ENCODE measurements at places on chromosomes 1 and 21.

DNA sequence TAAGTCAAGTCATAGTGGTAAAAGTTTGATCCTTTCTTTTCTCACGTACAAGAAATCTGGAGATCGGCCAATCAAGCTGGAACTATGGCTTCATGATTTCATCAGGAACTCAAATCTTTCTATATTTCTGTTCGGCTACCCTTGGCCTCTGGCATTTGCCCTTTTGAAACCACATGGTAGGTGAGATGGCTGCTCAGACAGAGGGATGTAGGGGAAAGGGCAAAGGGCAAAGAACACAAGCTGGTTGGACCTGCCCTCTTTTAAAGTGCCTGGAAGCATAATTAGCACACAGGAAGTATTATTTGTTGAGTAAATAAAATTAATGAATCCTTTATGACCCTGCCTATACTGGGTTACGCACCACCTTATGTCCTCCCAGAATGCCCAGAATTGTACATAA is 11.5 kb upstream of the RGS1 start:
- no peak for DNase-seq

GRCh38 chr1:175193527-175193910 is 943 bp upstream of the KIAA0040 start:
- no peak for DNase-seq

- no peak for DNase-seq
Measured at GRCh38 chr1:3943806-3944577, 43.9 kb upstream of the C1orf174 start.

DNA sequence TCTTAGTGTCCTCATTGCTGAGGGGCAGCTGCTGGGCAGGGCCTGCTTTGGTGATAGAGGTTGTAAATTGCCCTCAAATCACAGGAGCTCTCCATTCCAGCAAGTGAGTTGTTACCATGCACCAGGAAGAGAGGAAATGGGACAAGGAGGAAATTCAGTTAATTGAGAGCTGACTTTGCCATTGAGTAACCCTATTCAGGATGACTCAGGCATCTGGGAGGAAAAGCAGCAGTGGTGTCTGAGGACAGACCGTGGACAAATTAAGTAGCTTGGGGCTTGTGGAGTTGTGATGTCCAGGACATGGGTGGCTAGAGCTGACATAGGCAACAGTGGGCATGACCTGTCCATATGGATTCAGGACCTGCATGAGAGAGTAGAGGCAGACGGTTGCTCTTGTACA is 5.9 kb downstream of the ARHGEF10L start:
- DNase-seq = no peak

DNA sequence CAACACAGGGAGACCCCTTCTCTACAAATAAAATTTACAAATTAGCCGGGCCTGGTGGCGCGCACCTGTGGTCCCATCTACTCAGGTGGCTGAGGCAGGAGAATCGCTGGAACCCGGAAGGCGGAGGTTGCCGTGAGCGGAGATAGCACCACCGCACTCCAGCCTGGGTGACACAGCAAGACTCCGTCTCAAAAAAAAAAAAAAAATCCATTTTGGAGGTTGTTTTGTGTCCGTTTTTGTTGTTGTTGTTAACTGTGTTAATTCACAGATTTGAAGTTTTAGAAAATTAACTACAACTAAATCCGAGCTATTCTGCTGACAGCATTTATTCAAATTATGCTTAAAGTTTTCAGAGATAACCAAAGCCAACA is 618 bp downstream of the CLCC1 start:
- DNase-seq = peak; percentile 20

Data from stimulated activated CD4-positive, alpha-beta T cell treated with anti-CD3 and anti-CD28 coated beads, TNF-alpha, amount 100 ng/mL, for 48 hours (primary cell).